ENCODE measurements at places on chromosomes 7 and 10.

DNA sequence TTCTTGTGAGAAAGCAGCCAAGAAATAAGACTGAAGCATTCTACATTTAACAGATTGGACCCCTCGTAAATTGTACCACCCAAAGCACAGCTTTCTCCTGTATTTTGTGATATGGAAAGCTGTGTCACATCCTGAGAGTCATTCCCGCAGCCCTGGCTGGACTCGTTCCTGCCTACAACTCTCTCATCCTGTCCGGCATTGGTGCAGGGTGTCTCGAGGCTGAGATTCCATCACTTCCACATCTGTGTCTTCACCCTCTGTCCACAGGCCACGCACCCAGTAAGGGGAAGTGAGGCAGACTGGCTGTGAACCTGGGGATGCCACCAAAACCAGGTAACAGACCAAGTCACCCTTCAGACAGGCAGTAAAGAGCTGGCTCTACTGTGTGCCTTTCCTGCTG is 146.2 kb upstream of the KLF6 start:
- no peak for DNase-seq

GRCh38 chr10:7792541-7792940 is 4.6 kb downstream of the ATP5F1C start:
- DNase-seq: no peak

- DNase-seq: no peak
These were observed 70.2 kb downstream of the DNAJB6 start for GRCh38 chr7:157406971-157407370.

DNA sequence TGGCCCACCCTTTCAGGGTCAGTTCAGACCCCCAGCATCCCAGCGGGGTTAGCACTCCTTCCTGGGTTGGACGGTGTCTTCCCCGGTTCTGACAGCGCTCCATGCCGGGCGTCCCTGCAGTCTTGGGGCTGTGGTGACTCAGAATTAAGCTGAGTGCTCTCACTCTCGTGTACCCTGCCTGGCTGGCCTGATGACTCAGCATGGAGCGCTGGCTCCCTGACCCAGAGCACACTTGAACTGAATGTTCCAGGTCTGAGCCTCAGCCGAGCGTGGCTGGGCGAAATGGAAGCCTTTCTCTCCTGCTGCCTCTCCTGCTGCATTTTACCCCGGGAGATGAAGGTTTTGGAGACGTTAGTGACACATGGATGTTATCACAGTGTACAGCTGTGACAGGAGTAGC is 7.1 kb downstream of the BAG3 start:
- peak; percentile 88 for DNase-seq

GRCh38 chr7:156578578-156578940 is 62.0 kb upstream of the RNF32 start:
- no peak for DNase-seq

GRCh38 chr10:72252972-72253371 is 20.8 kb upstream of the DDIT4 start:
- no peak for DNase-seq

- no peak for DNase-seq
These were observed 64.5 kb downstream of the HIF1AN start for GRCh38 chr10:100600218-100600617.

DNA sequence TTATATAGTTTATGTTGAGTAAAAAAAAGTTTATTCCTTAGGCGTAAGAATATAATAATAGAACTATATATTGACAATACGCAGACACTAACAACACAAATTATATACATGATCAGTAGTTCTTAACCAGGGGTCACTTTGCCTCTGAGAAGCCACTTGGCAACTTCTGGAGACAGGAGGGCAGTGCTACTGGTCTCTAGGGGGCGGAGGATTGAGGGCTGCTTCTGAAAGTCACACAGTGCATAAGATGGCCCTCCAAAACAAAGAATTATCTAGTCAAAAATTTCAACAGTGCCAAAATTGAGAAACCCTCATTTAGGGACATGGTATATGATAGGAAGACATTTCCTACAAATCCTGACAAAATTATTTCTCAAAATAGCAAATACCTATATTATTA is 77.1 kb downstream of the THSD7A start:
- DNase-seq: no peak

DNA sequence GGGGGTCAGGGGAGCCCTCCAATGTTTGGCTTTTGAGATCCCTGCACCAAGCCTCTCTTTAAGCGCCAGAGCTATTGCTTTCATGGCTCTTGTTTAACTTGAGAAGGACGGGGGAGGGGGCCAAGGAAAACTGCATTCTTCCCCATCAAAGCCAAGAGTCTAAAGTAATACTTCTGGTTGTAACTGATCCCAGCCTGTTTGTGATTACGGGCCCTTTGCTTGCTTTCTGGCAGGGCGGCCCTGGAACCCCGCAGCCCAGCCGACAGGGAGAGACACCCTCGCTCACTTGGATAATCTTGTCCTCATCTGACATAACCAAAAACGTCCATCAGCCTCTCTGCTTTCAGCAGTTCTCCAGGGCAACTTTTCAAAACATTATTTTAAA is 154.7 kb downstream of the NEURL1 start:
- DNase-seq: no peak

DNA sequence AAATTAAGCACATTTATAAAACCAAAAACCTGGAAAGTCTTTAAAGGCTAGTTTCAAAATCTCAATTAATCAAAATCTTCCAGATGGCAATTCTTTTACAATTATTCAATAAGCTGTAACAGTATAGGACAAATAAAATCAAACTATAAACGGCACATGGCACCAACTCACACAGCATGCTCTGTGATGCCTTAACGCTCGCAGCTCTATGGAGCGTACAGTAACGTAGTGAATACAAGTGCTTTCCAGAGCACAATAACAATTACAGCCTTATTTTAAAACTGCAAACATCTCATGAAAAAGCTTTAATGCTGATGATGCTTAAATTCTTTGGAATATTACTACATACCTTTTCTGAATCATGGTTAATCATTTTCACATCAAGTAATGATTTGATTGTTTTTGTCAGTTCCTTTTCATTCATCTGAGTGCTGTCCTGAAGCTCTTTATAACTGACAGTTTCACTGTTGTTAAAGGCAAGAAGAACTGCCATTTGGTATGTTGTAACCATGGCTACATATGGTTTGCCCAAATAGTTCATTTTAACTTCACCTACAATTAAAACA is 74.2 kb downstream of the CUL2 start:
- no peak for DNase-seq

DNA sequence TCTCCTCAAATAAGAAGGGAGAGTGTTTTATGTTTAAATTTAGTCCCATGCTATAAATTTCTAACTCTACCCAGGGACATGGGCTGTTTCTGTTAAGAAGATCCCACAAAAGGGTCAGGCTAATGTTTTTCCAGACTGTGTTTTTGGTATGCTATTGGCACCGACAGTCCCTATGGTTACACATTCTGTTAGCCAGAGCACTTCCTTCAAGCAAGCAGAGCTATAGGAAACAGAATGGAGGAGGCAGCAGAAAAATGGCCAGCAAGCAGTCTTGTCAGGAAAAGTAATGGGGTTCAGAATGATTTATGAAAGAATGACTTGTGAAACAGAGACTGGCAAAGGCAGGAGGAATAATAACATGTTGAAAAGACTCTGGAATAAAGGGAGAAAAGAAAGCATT is 44.8 kb upstream of the PHYHIPL start:
- DNase-seq: no peak

GRCh38 chr7:18580950-18581349 is 85.4 kb downstream of the HDAC9 start:
- DNase-seq: no peak

GRCh38 chr7:148589640-148590039 is 926 bp upstream of the C7orf33 start:
- no peak for DNase-seq

DNA sequence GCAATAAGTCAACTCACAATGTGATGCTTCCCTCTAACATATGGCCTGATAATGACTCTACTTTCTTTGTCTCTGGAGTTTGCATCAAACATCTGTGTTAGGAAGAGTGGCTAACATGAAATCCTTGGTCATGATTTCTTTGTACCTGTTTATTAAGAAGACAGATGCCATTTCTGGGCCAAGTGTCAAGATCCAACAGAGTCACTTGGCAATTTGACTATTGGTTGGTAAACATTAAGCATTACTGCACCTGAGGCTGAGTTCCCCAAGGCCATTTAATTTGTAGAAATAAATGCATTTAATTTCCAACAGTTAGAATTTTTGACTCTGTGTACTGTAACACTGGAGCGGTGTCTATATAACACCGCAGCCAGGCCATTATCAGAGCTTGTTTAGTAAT is 403.7 kb downstream of the GALNT17 start:
- DNase-seq: no peak

DNA sequence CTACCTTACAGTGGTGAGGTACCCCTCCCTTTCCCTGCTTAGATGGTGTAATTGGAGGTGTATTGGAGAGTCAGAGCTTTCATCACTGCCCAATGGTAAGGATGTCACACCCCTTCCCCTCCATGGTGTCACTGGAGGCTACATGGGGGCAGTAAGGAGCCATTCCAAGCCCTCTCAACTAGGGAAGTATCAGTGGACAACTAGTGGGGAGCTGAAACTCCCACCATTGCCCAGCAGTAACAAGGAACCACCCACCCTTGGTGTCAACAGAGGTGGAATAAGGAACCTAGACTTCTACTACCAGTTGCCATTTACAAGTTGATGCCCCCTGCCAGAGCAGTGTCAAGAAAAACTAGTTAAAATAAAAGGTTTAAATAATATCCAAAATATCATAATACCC is 2.8 kb upstream of the HIBADH start:
- DNase-seq: no peak

- DNase-seq: no peak
These were observed 70.1 kb downstream of the RNF216 start for GRCh38 chr7:5711409-5711808.

GRCh38 chr7:28470344-28470743 is 58.0 kb downstream of the CREB5 start:
- DNase-seq: no peak
